ENCODE measurements at places on chromosomes 7 and 10.
A peak's percentile ranks its signal among the peaks of the same experiment; 100 is the strongest.

DNA sequence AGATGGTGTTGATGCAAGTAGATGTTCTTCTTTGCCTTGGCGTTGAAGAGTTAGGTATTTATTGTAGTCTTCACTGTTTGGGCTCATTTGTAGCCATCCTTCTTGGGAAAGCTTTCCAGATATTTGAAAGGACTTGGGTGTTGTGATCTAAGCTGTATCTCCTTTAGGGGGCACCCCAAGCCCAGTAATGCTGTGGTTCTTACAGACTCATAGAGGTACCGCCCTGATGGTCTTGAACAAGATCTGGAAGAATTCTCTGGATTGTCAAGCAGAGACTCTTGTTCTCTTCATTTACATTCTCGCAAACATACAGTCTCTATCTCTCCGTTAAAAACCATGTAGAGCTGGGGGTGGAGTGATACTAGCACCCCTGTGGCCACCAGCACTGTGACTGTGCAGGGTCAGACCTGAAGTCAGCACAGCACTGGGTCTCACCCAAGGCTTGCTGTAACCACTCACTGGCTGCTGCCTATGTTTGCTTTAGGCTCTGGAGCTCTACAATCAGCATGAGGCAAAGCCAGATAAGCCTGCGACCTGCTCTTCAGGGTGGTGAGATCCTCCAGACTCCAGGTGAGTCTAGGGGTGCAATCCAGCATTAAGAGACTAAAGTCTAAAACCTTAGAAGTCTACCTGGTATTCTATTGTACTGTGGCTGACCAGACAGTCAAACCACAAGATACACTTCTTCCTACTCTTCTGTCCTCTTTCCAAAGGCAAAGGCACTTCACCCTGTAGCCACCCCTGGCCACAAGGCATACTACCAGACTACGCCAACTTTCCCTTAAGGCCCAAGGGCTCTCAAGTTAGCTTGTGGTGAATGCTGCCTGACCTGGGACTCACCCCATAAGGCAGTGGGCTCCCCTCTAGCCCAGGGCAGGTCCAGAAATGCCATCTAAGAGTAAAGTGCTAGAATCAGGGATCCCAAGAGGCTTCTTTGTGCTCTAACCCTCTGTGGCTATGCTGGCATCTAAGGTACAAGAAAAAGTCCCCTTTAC, 209.7 kb upstream of the TMEM196 start:
- DNase-seq: no peak

DNA sequence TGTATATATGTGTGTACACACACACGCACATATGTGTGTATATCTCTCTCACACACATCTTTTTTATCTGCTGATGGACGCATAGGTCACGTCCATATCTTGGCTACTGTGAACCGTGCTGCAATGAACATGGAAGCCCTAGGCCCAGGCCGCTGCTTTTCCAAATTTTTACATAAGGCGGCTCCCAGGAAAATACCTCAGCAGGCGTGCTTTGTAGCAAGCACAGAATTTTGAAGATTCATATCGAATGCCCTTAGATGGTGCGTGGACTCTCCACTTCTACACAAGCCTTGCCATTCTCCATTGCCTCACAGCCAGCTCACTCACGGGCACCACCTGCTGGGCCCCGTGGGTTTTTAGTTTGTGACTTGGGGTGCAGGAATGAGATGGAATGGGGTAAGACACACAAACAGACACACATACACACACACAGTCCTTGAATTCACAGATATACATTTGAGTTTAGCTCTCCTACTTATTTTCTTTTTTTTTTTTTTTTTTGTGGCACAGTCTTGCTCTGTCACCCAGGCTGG, 57.9 kb upstream of the RNF32 start:
- no peak for DNase-seq

DNA sequence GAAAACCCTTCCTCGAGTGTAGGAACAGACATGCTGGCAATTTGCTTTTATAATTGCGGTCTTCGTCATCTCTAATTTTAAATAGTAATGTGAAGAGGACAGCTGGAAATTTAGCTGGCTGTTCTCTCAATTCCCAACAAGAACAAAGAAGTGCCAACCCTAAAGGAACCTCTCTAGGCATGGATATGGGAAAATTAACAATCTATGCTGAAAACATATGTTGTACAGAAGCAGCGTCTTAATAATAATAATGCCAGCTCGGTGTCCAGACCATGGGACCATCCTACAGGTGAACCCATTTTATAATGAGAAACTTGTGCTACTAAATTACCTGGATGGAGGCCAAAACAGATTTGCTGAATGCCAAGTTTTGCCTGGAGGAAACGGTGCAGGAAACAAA, 641.4 kb upstream of the MGMT start:
- DNase-seq: no peak

DNA sequence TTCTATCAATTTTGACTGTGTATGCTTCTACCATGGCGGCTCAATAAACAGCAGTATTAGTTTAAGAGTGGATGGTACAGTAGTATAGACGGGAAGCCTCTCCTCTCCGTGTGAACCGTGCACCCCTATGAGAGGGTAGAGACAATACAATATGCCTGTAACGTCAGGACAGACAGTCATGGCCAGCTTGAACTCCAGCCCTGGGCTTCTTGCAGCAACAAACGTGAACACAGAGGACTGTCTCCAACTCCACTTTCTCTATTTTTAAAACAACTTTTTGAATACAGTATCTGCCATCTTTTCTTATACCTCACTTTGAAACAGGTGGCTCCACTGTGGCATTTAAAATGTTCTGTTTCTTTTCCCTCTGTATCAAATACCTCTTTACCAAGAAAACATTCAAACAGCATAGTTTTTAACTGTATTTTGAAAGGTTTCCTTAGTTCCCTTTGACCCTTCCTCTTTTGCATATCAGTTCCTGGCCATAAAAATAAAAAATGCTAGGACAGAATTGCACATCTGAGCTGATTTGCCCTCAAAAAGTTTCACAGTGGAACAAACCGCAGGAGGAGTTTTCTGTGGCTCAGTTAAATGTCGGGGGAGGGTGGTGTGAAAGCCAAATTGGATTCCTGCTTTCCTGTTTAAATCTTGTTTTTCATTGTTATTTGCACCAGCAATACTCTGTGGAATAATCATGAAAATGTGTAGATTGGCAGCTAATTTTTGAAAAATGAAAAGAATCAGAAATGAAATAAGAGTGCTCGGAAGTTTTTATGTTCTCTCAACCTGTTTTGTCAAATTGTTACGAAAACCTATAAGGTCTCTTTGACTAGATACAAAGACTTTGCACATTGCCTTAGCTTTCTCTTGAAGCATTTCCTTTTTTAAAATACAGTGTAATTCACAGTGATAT, 8.0 kb downstream of the IKZF1 start:
- DNase-seq: no peak

GRCh38 chr7:26460351-26461085, 168.9 kb downstream of the SNX10 start:
- no peak for DNase-seq

DNA sequence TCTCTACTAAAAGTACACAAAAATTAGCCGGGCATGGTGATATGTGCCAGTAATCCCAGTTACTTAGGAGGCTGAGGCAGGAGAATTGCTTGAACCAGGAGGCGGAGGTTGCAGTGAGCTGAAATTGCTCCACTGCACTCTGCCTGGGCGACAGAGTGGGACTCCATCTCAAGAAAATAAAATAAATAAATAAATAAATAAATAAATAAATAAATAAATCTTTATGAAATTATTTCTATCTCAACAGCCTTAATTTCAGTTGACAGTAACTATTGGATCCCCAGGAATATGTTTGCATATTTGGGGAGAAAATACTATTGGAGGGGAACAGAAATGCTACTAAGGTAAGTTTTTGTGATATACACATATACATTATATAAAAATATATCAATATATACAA, 20.0 kb downstream of the TMEM229A start:
- no peak for DNase-seq

GRCh38 chr10:16893664-16894063, 76.4 kb upstream of the RSU1 start:
- DNase-seq: no peak

DNA sequence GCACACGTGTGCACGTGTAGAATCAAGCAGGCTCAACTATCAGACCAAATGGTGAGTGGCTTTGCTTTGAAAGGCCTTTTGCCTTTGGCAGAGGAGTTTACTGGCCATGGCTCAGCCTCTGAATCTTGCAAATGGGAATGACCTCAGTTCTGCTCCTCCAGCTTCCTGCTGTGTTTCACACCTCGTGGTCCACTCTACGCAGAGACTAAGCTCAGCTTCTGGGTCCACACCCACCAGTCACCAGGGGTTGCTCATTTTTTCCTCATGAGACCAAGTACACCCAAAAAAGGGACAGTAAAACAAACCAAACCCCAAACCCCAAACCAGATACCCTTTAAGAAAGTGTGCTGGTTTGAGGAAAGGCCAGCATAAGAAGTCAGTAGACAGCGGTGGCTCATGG, 236.4 kb downstream of the DNAJB6 start:
- no peak for DNase-seq

- no peak for DNase-seq
These were observed 181.9 kb upstream of the MKLN1 start for GRCh38 chr7:131145770-131146169.

GRCh38 chr7:43834463-43835251, 34.7 kb downstream of the MRPS24 start:
- no peak for DNase-seq

- no peak for DNase-seq
These were observed 106.9 kb downstream of the COL28A1 start for GRCh38 chr7:7428806-7429205.

GRCh38 chr10:1107679-1108078, 51.5 kb downstream of the WDR37 start:
- no peak for DNase-seq

GRCh38 chr7:70153933-70154332, 555.7 kb downstream of the AUTS2 start:
- DNase-seq: no peak

GRCh38 chr7:94605031-94605430, 50.9 kb downstream of the SGCE start:
- no peak for DNase-seq

- DNase-seq: no peak
These were observed 131.6 kb upstream of the AHR start for GRCh38 chr7:17166824-17167379.

DNA sequence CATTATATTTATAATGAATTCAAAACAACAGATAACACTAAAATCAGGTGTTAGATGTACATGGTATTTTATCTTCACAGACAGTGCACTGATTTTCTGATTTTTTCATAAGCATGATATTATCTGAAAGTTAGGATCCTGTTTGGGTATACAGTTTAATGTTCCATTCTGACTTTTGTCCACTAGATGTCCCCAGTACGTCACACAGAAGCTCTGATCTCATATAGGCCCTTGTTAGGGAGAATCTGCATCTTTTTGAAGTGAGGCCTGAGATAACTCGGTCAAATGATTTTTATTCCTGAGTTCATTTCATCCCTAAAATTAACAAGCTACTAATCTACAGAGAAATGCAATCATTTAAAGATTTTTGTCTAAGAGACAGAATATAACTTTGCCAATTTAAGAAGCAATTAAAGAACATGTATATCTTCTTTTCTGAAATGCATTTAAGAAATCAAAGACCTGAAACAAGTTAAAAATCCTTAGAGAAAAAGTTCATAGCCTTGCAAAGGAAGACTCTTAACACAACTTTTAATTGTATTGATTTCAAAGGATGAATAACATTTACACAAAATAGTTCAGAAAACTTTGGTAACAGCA, 72.0 kb upstream of the TES start:
- DNase-seq: peak; percentile 7

- DNase-seq: no peak
These were observed 45.0 kb upstream of the STK17A start for GRCh38 chr7:43537765-43538403.

GRCh38 chr10:576130-576465, 113.4 kb downstream of the DIP2C start:
- DNase-seq: no peak

DNA sequence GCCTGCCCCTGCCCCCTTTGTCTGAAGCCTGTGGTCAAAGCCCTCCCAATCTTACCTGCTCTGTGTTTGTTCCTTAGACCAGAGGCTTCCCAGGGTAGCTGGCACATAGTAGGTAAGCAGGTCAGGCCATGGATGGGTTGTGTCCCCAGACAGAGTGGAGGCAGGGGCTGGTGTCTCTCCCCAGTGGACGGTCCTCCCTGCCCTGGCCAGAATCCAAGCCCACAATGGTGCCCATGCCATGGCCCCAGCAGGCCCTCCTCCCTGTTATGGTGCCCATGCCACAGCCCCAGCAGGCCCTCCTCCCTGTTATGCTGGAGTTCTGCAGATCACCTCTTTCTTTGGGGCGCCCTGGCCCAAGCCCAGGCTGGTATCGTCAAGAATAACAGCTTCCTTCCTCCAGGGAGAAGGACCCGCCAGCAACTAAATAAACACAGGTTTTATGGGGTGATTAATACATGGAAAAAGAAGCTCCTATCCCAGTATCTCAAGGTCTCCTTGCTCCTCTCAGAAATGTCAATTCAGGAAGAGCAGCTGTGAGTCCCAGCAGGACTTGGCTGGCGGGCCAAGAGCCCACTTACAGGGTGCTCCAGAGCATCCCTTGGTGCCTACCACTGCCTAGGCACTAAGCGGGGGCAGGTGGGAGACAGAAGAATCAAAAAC, 82.0 kb downstream of the NEURL1 start:
- DNase-seq: no peak

GRCh38 chr10:112728997-112729396, 221.1 kb upstream of the TCF7L2 start:
- no peak for DNase-seq

GRCh38 chr10:96840841-96841518, 8.9 kb downstream of the LCOR start:
- DNase-seq: no peak

DNA sequence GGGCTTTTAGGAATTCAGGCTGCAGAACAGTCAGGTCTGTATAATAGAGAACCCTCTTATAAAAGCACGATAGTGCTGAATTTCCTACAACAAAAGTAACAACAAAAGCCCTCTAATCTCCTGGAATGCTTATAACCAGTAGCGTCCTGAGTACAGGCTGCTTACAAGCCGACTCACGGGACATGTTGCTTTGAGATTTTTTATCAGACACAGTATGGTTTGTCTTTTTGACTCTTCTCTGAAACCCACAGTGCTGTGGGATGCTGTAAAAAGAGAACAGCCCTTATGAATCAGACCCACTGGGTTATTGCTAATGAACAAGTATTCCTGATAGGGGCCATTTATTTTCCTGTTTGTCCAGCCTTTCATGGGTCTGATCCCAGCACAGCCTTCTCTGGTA, 59.4 kb downstream of the PLPP4 start:
- no peak for DNase-seq

- no peak for DNase-seq
These were observed 85.5 kb upstream of the NOBOX start for GRCh38 chr7:144488977-144489376.

GRCh38 chr7:12066004-12066403, 145.1 kb upstream of the TMEM106B start:
- no peak for DNase-seq

DNA sequence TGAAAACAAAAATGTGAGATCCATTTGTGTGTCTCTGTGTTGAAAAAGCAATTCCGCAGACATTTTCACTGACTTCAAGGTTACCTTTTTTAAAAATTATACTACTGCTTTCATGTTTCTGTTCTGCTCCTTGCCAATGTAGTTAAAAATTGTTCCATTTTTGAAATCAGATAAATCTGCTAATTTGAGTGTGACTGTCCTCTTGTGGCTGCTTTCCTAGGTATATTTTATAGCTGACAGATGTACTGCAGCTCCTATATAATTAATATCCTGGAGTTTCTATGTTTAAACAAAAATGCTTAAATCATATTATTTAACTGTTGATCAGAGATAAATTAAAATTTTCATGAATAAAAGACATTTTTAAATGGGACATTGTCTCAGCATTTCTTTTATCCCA, 177.6 kb upstream of the LRRTM3 start:
- DNase-seq: no peak
